ENCODE measurements at places on chromosomes 7 and 10.

GRCh38 chr10:12417331-12417730 lies 68.0 kb downstream of the CAMK1D start:
- DNase-seq = no peak

DNA sequence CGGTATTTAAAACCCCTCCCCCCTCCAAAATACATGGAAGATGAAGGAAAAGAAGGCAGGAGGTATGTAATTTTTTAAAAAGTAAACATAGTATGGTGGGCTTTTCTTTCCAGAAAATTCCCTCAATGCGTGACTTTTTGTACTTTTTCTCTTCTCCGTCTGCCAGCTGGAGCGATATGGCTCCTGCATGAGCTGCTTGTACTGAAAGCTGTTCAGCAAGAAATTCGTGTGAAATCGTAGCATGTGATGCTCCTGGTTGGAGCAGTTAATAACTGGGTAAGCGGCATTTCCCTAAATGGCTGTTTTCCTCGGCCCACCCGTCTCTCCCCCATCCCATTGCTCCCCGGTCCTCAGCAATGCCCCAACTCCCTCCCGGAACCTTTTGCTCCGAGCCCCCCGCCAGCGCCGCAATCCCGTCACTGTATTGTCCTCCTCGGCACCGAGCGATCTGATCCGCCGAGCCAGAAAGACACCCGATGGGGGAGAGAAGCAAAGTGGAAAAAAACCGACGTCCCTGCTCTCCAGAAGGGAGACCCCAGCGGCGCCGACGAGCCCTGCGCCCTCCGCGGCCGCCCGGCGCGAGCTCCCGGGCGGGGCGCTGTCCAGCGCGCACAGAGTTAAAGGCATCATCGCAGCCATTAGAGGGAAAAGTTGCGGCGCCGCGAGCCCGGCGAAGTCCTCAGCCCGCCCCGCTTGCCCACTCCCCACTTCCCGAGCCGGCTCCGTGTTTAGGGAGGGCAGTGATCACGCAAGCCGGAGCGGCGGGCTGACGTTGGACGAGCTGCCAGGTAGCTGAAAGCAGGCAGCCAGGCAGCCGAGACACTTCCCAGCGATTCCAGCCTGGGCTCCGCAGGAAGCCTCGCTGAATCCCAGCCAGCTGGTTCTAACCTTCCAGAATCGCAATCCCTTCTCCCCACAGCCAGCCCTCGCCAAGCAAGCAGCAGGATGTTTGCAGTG lies at the start of gene VSTM2A:
Gene VSTM2A, plus strand, starts transcription at position 707 of the 957 bp plus-strand sequence. CDS start 356 bp downstream, outside the sequence.
- DNase-seq = no peak

DNA sequence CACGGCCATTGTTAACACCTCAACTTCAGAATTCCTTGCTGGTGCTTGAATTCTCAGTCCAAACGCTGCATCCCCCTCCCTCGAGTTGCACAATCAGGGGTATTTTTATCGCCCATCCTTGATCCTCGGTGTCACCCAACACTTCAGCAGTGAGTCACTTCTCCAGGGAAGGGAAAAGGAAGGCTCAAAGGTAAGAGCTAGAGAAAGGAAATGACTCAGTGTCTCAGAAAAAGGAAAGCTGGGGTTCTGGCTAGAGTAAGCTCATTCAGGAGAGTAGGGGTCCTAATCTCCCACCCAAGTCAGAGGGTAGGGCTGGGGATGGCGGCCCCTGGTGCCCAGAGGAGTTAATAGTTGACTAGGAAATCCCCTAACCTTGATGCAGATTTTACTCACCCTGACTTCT lies 39.8 kb upstream of the TRIM8 start:
- no peak for DNase-seq

DNA sequence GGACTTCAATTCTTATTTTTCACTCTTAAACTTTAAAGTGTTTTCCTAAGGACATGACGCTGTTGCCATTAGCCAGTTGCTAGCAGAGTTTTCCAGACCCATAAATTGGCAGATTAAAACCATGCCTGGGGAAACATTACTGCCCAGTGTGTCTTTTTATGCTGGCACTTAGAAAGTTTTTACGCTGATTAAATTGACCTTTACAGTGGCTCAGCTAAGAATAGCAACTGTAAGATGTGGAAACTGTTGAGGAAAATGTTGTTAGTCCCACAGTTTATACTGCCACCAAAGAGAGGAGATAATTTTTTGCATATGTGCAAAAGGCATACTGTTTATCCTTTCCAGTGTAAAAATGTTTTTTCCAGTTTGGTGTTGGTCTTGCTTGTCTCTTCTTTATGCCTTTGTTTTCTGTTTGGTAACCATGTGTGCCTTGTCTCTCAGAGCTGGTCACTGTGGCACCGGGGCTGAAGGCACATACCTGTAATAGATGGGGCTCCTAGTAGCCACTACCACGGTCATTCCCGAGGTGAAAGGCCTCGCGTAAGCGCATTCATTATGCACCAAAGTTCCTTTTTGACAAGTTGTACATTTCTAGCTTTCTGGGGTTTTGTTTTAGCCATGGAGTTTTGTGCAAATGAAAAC lies 45.3 kb downstream of the CYP17A1 start:
- DNase-seq = no peak

DNA sequence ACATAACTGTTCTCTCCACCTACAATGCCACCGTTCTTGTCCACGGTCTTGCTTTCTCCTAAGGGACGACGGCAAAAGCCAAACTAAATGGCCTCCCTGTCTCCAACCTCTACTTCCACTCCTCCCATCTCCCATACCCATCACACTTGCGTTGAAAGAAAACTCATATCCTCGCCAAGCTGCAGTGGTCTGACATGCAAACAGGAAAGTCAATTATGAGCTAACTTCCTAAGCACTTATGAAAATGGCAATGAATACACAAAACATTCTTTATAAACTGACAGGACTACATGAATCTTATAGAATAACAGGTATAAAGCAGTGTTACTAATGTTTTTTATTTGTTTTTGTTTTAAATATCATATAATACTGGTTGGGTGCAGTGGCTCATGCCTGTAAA lies 46.4 kb downstream of the TYW1B start:
- no peak for DNase-seq

GRCh38 chr7:86932038-86932512 lies 127.4 kb downstream of the ELAPOR2 start:
- DNase-seq = no peak

GRCh38 chr7:94274828-94275227 lies 119.9 kb upstream of the COL1A2 start:
- DNase-seq = no peak

DNA sequence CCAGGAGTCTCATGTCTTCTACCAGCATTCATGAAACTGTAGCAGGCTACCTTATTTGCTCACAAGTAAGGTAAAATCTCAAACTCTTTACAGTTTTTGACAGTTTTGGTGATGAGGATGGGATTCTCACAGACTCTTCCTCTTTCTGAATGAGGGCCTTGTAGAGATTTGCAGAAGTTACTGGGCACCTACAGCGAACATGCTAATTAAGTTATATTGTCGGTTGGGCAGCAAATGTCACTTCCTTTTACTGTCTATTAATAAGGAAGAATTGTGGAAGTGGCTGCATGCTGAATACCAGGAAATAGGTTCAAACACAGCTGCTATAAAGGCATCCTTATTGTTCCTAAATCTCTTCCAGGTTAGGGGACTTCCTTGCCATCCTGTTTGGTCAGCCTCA lies 189.6 kb downstream of the DNAJC1 start:
- DNase-seq = no peak

GRCh38 chr7:17144322-17144721 lies 154.1 kb upstream of the AHR start:
- DNase-seq = no peak

- DNase-seq = no peak
Measured at GRCh38 chr7:44251881-44252280, 51.1 kb downstream of the YKT6 start.

GRCh38 chr7:121313793-121314676 lies 14.8 kb upstream of the WNT16 start:
- no peak for DNase-seq

- no peak for DNase-seq
Measured at GRCh38 chr10:125030567-125031197, 88.8 kb downstream of the ZRANB1 start.

DNA sequence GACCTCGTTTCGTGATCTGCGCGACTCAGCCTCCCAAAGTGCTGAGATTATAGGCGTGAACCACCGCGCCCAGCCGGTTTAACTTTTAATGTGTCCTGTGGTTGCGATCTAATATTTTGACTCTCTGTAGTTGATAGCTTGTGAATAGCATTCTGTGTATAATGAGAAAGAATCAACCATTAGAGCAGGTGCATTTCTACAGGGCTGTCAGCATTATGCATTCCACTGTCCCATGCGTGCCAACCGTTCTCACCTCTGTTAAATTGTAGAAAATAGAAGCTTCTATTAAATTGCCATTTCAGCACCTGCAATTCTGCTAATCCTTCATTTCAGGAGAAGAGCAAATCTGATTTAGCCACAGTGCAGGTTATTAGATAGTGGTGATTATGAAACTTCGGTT lies 61.7 kb downstream of the VIM start:
- no peak for DNase-seq

- no peak for DNase-seq
Measured at GRCh38 chr10:25047591-25048301, 31.3 kb downstream of the THNSL1 start.

DNA sequence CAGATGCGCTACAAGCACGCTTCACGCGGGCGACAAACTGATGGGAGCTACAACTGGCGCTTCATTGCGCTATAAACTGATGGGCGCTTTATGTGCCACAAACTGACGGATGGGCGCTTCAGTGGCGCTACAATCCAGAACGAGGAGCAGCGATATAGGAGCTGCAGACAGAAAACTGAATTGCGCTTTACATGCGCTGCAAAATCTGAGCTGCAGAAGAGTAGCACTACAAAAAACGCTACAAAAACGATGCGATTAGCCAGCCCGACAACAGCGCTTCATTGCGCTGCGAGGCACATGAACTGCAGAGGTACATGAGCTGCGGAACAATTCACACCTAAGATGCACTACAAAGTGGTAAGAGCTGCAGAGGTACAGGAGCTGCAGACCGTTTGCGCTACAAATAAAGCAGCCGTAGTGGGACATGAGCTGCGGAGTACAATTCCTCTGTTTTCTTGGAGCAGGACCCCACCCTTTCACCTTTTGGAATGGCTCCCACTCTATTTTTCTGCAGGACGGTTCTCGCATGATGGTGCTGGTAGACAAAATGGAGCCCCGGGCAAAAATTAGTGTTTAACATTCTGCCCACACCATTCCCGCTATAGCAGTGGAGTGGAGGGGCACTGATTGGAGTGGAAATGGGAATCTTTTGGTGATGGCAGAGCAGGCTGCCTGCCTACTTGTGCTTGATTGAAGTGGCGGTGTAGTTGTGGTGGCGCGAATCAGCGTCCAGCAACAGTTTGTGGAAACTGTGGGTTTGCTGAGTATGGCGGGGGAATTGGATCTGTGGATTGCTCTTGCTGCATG lies 1.2 kb upstream of the SGCE start:
- no peak for DNase-seq

- DNase-seq = no peak
Measured at GRCh38 chr10:44576702-44577191, 191.8 kb upstream of the CXCL12 start.

DNA sequence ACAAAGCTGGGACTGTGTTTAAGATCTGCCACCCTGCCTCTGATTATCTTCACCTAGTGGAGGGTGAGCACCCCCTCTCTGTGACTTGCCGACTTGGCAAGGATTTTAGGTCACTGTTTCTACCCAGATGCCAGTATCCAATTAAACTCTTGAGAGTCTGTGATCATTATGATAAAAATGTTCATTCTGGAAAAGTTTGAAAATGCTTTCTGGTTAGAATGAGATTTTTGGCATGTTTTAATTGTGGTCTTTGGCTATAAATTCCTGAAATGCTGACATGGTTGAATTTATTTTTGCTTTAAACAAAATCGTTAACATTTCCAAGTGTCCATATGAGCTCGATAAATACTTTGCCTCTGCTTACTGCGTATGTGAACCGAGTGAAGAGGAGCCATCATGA lies 221.4 kb downstream of the BICC1 start:
- no peak for DNase-seq

DNA sequence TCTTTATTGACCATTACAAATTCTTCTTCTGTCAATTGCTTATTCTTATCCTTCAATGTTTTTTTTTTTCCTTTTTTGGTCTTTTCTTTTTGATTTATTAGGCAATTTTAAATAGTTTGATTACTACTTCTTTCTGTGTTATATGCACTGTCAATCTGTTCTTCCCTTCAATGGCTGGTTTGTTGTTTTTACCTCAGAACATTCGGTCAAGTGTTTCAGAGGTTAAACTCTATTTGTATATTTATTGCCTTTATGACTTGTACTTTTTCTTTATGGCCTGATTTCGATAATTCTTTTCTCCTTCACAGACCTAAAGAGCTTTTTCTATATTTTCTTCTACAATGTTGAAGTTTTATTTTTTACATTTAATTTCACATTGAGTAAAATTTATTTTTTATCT lies 171.5 kb upstream of the AKR1E2 start:
- no peak for DNase-seq
